ENCODE measurements at places on chromosomes 6 and 20. TPM values are rescaled to one million over a fixed set of nuclear protein-coding genes. Genes with fewer than 3 reads are reported as not detected.

Gene ZNF311
- not detected for polyA plus RNA-seq

Gene RSPO3
- polyA plus RNA-seq: not detected

Gene DYNLT2
- 2.1 TPM for polyA plus RNA-seq

Gene OTOR
- not detected for polyA plus RNA-seq

Gene TNFRSF6B
- polyA plus RNA-seq: 0.86 TPM

Gene GFOD1
- polyA plus RNA-seq: 1.8 TPM

Gene CYP39A1
- 0.04 TPM for polyA plus RNA-seq

Gene DZANK1
- polyA plus RNA-seq: 3.2 TPM

Gene RAB5IF
- 218 TPM for polyA plus RNA-seq

Gene FAXC
- polyA plus RNA-seq: 0.50 TPM

Gene GSTA1
- polyA plus RNA-seq: 10.4 TPM

Gene TNNC2
- polyA plus RNA-seq: 2.5 TPM

Gene SLC17A9
- polyA plus RNA-seq: 280 TPM

Gene FAM83C
- 0.03 TPM for polyA plus RNA-seq

Gene HLA-DRB1
- polyA plus RNA-seq: not detected

Gene RTF2
- polyA plus RNA-seq: 73.3 TPM

Gene CRISP3
- polyA plus RNA-seq: not detected

Gene GLP1R
- polyA plus RNA-seq: not detected

Gene RIPPLY2
- not detected for polyA plus RNA-seq

Gene SLC22A2
- not detected for polyA plus RNA-seq

Gene GJA1
- 0.03 TPM for polyA plus RNA-seq

Gene PRICKLE4
- polyA plus RNA-seq: 0.92 TPM

Gene TMEM74B
- 25.0 TPM for polyA plus RNA-seq

Gene CCND3
- polyA plus RNA-seq: 4.4 TPM

Gene C20orf144
- 0.16 TPM for polyA plus RNA-seq

Gene RIN2
- polyA plus RNA-seq: 5.1 TPM

Gene PLCB4
- polyA plus RNA-seq: 0.01 TPM

Gene WASF1
- polyA plus RNA-seq: 13.2 TPM

Gene SNAP25
- not detected for polyA plus RNA-seq

Gene ESR1
- polyA plus RNA-seq: not detected

Gene ANKRD66
- polyA plus RNA-seq: not detected

Gene CST1
- polyA plus RNA-seq: 0.22 TPM

Gene EYA4
- not detected for polyA plus RNA-seq

Gene STX11
- polyA plus RNA-seq: 0.07 TPM

Gene DNAAF9
- polyA plus RNA-seq: 16.6 TPM

Gene OR2J3
- 0.46 TPM for polyA plus RNA-seq

Gene MYBL2
- polyA plus RNA-seq: 11.9 TPM

Gene SCGN
- 2.9 TPM for polyA plus RNA-seq

Gene RBM38
- 30.0 TPM for polyA plus RNA-seq

Gene RAET1L
- polyA plus RNA-seq: not detected

Gene PTPRK
- polyA plus RNA-seq: 40.0 TPM

Gene MYH7B
- polyA plus RNA-seq: 0.17 TPM

Gene TNFRSF21
- polyA plus RNA-seq: 27.5 TPM

Gene MATN4
- polyA plus RNA-seq: 0.04 TPM

Gene DAAM2
- polyA plus RNA-seq: not detected

Gene CLIC5
- not detected for polyA plus RNA-seq

Gene TMC2
- polyA plus RNA-seq: 0.03 TPM

Gene CST4
- 0.16 TPM for polyA plus RNA-seq

Gene GPLD1
- 6.0 TPM for polyA plus RNA-seq

Gene C6orf62
- polyA plus RNA-seq: 54.8 TPM

Gene BACH2
- polyA plus RNA-seq: not detected
